Activated CD8-positive, alpha-beta T cell treated with anti-CD3 and anti-CD28 coated beads for 36 hours (primary cell): ENCODE measurements at places on chromosomes 1 and 21. TPM values are rescaled to one million over a fixed set of nuclear protein-coding genes. Genes with fewer than 3 reads are reported as not detected.
A peak's percentile ranks its signal among the peaks of the same experiment; 100 is the strongest.

GRCh38 chr21:28822486-28823335, 170.0 kb downstream of the LTN1 start:
- no peak for DNase-seq

GRCh38 chr1:209880031-209880430, 52.3 kb downstream of the UTP25 start:
- no peak for DNase-seq

DNA sequence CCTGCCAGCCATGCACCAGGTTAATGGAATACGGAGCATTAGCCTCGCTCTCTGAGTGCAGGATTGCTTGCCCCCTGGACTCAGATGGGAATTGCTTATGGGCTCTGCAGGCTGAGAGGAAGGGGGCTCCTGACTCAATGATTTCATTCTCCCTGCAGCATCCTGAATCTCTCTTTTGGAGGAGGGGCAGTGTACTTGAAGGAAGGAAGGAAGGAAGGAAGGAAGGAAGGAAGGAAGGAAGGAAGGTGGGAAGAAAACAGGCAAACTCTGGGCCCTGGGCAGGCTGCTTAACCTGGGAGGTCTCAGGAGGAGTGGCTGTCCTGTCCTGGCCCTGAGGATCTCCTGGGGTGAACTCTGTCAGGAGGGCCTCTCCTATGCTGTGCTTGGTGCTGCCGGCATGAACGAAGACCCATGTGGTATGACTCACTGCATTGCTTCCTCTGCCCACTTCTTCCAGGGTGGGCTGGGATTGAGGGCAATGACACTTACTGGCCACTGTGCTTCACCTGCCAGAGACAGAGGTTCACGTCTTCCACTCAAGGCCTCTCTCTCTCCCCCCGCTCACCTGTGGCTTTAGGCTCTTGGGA, 257.1 kb upstream of the CSF3R start:
- DNase-seq = no peak

- no peak for DNase-seq
These were observed 56.1 kb upstream of the SH3GLB1 start for GRCh38 chr1:86648255-86648654.

The STUM gene
- not detected for total RNA-seq

DNA sequence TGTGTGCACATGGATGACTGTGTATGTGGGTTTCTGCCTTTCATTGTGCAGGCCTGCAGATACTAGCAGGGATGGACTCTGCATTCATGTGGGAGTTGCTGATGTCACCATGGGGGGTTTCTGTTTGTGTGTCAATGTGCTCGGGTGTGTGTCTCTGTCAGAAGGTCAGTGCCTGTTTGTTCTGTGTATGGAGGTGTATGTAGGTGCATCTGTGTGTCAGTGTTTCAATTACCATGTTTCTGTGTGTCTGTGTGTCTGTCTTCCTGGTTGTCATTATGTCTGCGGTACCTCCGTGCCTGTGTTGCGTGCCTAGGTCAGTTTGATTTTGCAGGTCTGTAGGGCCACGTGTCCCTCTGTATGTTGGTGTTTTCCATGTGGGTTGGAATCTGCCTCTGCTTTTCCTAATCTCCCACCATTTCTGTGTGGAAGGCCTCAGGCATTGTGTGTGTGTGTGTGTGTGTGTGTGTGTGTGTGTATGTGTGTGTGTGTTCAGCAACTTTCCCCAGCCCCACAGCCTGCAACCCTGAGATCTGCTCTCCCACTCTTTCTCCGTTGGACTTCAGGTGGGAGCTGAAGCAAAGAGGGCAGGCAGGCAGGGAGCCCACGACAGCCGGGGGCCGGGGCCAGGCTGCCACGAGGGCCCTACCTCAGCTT, 36.7 kb upstream of the WASF2 start:
- peak; percentile 78 for DNase-seq

The ELAPOR1 gene
- total RNA-seq = 4.7 TPM

DNA sequence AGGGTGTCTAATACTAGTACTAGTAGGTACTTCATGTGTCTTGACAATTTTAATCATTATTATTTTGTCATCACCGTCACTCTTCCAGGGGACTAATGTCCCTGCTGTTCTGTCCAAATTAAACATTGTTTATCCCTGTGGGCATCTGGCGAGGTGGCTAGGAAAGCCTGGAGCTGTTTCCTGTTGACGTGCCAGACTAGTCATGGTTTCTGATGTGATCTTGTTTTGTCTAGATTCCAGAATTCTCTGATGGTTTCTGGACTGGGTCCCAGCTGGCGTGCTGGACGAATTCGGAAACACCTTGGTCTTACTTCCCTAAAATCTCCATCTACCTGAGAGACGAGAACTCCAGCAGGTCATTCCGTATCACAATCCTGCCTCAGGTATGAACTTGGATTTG, 66.1 kb upstream of the FAM3B start:
- no peak for DNase-seq

The SYNC gene
- not detected for total RNA-seq

The RXFP4 gene
- total RNA-seq = not detected

- no peak for DNase-seq
These were observed 78.9 kb upstream of the RAB4A start for GRCh38 chr1:229192031-229192430.

DNA sequence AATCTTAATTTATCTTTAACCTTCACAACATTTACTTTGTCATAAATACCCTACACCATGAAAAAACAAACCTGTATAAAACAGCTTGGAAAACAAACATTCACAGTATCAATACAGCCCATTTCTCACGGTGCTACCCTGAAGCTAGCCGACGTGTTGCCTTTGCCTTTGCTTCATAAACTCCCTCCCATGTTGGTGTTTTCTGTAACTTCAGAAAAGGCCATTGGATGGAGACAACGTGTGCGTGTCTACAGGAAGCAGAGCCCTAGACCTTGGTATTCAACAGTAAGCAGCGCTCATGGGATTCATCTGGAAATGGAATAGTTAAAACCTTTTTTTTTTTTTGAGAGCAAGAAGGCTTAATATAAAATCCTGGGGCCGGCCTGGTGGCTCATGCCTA, 7.2 kb upstream of the PRDM15 start:
- no peak for DNase-seq

DNA sequence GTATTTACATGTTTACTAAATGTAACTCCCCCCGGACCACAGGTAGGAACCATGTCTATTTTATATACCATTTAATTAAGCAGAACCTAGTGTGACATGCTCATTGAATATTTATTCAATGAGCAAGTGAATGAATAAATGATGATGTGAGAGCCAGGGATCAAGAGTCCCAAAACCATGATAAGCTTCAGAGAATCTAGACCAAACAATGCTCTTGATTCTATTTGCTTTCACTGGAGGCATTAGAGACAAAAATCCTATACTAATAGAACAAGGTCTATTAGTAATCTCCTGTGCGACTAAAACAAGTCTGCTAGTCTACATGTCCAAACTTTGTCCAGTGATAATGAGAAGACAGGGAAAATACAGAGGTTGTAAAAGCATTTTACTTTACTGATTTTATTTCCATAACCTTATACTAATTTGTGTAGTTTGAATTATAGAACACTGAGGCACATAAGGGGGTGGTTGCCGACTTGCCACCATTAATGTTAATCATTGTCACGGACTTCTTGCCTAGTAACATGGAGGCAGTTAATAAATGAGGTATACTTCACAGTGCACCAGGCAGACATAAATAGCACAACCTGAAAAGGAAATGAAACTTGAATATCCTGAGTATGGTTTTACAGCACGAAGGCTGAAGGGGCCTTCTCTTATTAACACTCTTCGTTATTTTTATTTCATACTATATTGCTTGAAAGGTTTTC, 69.8 kb downstream of the TBX15 start:
- no peak for DNase-seq

The C1QA gene
- not detected for total RNA-seq

- DNase-seq = no peak
These were observed 5.5 kb upstream of the STX6 start for GRCh38 chr1:181028196-181028595.

The ZNF648 gene
- not detected for total RNA-seq

The SPATA1 gene
- 2.5 TPM for total RNA-seq

The SLAMF8 gene
- total RNA-seq = 0.54 TPM

The IGSF21 gene
- not detected for total RNA-seq

GRCh38 chr1:197967066-197967465, 49.9 kb downstream of the LHX9 start:
- no peak for DNase-seq

The ABCA4 gene
- not detected for total RNA-seq

DNA sequence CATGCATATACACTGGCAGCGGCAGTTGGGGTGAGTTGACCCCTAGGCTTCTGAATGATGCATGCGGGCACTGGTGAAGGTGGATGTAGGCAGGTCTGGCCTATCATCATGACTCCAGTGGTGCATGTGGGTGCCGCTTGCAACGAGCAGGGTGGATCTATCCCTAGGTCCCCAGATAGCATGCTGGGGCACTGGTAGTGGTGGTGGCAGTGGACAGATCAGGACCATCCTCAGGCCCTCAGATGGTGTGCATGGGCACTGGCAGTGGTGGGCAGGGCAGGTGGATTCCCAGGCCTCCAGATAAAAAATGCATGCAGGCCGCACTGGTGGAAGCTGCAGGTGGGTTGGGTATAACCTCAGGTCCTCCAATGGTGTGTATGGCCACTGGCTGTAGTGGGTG, 52.4 kb downstream of the CATSPERE start:
- DNase-seq = no peak

The C1orf94 gene
- not detected for total RNA-seq

DNA sequence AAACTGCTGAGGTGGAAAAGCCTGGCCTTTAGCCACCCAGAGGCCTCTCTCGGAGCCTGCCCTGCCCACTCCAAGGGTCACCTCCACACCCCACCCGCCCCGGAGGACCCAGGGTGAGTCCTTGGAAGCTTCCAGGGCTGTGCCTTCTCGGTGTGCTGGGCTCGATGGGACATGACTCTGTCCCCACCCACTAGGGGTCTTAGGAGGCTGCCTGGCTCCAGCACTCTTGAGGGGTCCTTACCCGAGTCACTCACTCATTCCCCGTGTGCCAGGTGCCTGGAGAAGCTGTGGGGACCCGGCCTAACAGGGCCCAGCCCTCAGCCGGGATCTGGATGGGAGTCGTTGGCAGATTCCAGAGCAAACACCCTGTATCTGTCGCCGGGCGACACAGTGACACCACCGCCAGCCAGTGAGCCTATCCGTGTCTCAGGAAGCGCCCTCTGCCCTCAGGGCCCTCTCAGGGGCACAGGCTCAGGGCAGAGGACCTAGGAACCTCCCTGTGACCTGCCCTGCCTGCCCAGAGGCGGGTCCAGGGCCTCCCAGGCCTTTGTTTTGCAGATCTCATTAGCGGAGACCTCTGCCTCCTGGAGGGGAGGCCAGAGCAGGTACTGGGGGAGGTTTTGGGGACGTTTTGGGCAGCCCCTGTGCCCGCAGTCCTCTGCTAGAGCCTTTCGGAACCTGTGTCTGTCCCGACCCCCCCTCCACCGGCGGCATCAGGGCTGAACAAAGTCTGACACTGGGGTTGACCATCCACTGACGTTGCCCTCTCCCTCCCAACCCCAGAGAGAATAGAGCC, 3.1 kb upstream of the PRKCZ start:
- DNase-seq = no peak

- no peak for DNase-seq
These were observed 120.7 kb downstream of the ACTL8 start for GRCh38 chr1:17875882-17876280.

DNA sequence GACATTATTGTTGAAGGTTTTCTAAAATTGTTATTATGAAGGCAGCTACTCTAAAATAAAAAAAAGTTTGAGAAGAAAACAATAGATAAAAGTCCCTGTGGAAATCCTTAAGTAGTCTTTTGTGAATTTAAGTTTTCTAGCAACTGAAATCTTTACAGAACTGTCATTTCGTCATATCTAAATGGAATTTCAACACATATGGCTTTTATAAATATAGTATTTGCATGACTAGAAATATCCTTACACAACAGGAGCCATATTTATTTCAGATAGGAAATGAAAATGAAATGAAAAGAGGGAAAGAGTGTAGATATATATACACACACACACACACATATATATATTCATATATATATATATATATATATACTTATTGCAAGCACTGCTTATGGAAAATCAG, 204.7 kb upstream of the RGS18 start:
- no peak for DNase-seq

The TENT5C gene
- 13.1 TPM for total RNA-seq
